ENCODE measurements at places on chromosomes 1 and 21.

DNA sequence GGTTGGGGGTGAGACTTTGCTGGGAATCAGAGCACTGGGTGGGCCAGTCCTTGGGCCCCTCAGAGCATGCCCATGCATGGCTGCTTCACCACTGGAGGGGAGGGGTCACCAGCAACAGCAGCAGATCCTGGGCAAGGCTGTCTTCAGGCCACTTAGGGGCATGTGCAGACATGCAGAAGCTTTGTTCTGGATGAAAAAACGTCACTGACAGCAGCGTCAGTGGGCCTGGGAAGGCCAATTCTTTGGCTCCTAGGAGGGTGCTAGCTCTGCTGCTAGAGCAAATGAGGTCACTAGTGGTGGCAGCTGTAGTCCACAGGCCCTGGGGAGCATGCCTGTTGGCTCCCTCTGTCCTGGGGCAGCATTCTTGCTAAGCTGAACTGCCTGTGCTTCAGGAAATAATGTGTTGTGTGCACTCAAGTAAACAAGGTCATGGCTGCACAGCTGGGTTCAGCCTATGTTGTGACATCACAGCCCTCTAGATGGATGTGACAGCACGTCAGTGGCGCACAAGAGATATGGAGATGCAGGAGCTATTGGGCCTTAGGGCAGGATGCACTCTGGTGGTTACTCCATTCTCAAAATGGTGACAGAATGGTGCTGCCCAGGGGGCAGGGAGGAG is 27.0 kb downstream of the ZC3H11B start:
- DNase-seq: no peak

DNA sequence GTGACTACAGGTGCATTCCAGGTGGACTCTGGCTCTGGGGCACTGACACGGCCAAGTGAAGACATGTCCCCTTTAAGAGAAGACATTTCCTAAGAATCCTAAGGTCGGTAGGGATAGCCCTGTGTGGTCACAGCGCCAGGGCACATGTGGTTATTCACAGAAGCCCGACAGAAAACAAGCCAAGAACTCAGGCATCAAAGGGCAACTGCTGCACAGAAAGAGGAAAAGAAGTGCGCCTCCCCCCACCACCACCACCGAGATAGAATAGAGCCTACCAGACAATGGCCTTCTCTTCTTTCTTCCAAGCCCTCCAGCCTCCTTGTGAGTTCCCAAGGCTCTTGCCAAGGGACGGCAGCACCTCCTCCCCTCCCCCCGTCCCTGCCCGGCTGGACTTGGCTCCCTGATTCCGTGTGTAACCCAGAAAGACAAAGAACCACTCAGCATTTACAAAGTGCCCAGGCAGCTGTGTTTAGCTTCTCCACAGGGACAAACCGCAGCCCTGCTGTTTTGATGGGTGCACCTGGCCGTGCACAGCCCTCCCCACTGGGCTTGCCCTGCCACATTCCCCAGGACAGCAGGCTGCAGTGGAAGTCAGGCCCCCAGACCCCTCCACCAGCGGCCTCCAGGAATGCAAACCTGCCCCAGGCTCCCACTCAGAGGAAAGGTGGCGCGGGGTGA is 30.2 kb downstream of the TMPRSS2 start:
- DNase-seq: no peak

DNA sequence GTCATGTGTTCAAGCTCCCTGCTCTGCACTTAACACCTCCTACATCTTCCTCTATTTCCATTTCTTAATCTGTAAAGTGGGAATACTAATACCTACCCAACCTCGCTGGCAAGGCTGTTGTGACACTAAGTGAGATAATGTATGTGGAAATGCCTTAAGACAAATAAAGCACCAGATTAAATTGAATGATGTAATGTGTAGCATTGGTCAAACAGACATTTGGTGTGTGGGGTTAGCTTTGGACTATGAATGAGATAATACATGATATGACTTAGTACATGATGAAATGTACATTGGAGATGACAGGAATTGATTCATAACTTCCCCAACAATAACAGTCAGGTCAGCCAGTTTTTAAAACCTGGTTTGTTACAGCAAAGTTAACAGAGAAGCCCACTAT is 5.2 kb downstream of the AMPD1 start:
- DNase-seq: no peak

DNA sequence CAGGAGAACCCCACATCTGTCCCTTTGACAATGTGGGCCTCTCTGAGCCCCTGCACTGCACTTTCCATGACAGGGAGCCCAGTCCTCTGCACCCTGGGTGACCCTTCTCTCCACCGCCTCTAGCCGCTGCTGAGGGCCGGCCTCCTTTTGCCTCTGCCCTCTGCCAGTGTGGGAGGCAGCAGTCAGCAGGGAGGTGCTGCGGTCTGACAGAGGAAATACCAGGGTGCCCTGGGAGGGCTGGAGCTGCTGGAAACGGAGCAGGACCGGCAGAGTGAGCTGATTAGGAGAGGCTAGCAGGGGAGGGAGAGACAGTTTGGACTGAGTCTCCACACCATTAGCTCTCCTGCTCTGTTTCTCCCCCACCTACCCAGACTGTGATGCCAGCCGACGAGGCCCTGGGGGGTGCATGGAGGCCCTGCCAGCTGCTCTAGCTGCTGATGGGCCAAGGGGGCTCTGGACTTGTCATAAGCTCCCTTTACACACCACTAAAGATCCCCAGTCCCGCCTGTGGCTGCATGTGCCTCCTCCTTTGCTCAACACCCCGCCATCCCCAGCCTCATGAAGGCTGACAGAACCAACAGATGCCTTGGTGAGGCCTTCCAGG is 171.1 kb upstream of the KLHDC7A start:
- no peak for DNase-seq

- DNase-seq: no peak
Measured at GRCh38 chr21:44087426-44088400, 19.5 kb upstream of the PWP2 start.

DNA sequence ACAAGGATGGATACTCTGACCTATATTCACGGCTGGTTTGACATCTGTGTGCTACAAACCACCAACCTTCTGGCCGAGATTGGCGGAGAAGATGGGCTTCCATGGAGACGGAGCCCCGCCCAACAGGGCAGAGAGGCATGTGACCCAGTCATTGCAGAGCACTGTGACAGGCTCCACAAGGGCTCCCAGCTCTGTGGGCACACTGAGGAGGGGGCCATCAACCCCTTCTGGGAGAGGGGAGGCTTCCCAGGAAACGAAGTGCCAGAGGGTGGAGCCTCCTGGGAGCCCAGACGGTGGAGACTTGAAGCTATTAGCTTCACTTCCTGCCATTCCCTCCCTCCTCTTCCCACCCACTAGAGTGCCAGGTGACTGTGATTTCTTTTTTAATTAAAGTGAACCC is 71.6 kb upstream of the IFFO2 start:
- DNase-seq: no peak

DNA sequence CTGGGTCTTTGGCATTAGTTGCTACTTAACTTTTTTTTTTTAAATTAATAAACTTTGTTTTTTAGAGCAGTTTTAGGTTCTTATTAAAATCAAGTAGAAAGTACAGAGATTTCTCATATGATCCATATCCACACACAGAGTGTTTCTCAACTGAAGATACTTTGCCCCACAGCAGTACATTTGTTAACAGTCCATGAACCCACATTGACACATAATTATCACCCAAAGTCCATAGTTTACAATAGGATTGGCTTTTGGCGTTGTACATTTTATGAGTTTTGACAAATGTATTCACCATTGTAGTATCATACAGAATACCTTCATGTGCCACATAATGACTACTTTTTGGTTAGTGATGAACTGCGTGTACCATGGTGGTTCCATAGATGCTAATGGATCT is 106.8 kb downstream of the ADGRL2 start:
- no peak for DNase-seq

GRCh38 chr21:46065215-46065913 is 32.5 kb upstream of the COL6A2 start:
- DNase-seq: no peak

GRCh38 chr21:14943616-14944015 is 121.2 kb downstream of the NRIP1 start:
- DNase-seq: no peak

Data from CD4-positive, alpha-beta T cell treated with Interleukin-2 at 100 ng/mL for 4 hours (primary cell).